ENCODE measurements at places on chromosomes 12 and 14.

- DNase-seq: no peak
Measured at GRCh38 chr12:7089196-7089871, 2.9 kb downstream of the C1R start.

DNA sequence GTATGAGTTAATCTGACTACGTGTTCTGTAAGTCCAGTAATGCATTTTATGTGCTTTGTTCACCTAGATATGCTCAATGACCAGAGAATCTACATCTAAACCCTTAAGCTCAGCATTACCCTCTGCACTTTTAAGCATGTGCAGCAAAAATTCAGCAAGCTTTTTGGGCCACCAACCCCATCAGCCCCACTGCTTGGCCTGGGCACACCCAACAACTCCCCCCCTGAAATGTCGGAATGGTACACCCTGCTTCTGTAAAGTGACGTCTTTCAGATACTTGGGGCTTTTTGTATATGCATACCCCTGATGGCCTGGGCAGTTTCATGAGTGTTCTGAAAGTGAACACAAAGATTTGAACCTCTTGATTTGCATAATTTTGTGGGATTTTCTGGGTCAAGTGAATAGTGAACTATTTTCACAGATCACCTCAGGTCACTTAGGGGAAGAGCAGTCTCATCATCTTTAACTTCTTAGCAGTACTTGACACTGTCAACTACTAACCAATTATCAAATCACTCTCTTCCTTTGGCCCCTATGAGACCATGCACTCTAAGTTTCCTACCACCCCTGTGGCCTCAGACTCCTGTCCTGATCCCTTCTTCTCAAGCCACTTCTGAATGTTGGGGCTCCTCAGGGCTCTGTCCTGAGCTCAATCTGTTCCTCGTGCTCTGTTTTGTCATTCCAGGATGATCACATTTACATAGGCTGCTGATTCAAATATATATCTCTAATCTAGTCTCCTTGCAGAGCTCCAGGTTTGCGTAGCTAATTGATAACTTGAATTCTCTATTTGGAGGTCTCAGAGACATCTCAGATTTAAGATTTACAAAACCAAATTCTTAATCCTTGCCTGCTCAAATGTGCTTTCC is 36.3 kb upstream of the PPM1A start:
- DNase-seq: no peak

DNA sequence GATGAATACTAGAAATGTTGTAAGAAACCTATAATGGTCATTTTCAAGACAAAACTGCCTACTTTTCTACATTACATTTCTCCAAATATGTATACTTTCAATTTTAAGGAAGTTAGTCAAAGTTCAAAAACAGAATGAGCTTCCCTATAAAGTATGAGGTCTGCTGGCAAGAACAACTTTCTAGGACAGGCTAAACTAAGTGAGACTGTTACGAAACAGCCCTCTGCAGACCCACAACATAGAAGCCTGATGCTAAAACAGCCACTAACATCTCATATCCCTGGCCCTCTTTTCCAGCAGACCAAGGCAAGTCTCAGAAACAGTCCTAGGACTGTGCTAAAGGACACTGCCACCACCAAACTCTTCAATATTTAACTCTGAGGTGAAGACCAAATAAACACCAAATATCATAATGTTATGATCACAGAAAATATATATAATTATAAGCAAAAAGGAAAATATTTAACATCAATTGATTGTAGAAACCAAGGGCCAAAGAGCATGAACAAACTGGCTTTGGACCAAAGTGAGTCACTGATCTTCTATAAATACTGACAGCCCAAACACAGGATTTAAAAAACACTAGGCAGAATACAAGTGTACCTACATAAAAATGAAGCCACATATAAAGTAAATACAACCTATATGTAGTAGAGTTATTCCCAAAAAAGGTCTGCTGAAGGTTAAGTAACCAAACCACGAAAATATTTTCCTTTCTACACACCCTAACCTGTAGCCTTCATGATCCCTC is 27.7 kb downstream of the PPP4R3A start:
- DNase-seq: no peak

DNA sequence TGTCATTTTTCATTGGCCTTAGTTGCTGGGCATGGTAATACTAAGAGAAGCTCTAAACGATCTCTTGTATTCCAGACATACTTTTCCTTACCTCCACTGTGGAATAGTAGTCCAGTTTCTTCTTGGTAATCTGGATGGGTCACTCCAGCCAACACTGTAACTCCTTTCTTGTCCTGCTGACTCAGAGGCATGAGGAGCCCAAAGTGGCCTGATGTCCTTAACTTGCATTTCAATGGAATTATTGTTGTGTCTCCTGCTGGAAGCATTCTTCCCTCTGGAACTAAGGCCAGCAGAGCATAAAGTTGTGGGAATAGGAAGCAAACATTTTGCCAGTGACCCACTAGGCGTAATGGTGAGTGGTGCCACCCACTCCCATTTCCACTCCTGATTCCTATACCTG is 33.1 kb downstream of the DAAM1 start:
- no peak for DNase-seq

DNA sequence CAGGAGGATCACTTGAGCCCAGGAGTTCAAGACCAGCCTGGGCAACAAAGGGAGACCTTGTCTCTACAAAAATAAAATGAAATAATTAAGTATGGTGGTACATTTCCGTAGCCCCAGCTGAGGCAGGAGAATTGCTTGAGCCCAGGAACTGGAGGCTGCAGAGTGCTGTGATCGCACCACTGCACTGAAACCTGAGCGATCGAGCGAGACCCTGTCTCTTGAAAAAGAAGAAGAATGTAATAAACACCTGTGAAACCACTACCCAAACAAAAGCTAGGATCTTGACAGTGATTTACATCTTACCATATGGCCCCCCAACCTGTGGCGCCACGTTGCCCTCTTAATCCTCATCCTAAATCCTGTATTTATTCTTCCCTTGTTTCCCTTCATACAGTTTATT is 5.7 kb upstream of the DTX1 start:
- DNase-seq: no peak

GRCh38 chr12:98951406-98951805 is 306.3 kb downstream of the APAF1 start:
- DNase-seq: no peak

DNA sequence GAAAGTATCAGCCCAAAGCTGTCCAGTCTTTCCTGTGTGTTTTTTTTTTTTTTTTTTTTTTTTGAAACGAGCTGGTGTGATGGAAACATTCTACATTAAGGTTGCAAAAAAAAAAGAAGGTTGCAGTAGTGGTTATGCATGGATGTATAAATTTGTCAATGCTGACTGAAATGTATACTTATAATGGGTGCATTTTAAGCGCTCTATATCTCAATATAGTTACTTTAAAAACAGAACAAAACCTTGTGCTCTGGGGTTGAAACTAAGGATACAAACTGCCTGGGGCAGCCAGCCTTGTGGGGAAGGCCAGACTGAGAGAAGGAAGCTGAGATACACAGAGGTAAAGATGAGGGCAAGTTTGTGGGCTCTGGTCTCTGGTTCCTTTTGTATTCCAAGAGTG is 87.3 kb upstream of the RMST start:
- no peak for DNase-seq

DNA sequence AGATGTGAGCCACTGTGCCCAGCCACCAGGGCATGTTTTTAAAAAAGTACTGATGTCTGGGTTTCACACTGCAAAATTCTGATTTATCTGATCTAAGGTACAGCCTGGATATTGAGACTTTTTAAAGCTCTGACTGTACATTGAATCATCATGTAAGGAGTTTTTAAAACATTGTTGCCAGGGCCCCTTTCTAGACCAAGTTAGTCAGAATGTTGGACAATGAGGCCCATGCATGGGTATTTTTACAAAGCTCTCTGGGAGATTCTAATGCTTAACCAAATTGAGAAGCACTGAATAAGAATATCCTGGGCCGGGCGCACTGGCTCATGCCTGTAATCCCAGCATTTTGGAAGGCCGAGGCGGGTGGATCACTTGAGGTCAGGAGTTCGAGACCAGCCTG is 16.7 kb downstream of the TMEM19 start:
- no peak for DNase-seq

- no peak for DNase-seq
Measured at GRCh38 chr12:91400271-91400670, 217.7 kb upstream of the DCN start.

GRCh38 chr12:92000597-92000996 is 145.0 kb downstream of the BTG1 start:
- no peak for DNase-seq

- peak; percentile 43 for DNase-seq
Measured at GRCh38 chr12:54220092-54220557, 31.3 kb upstream of the SMUG1 start.
